ENCODE measurements at places on chromosomes 1 and 21. TPM values are rescaled to one million over a fixed set of nuclear protein-coding genes. Genes with fewer than 3 reads are reported as not detected.

DNA sequence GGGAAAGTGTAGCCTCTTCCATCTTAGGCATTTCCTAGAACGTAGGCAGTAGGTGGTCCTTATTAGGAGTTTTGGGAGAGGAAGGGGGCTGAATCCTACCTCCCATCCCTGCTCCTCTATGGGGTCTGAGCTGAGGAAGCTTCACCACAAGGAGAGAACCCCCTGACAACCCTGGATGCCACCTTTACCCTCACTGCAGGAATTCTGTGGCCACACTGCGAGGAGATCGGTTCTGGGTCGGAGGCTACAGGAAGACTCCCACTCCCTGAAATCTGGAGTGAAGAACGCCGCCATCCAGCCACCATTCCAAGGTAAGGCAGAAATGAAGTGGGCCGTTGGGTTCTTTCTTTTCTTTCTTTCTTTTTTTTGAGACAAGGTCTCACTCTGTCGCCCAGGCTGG, 1.5 kb downstream of the MX1 start:
- H3K4me3 ChIP-seq, result peak overlapping the region; percentile 93
- H3K36me3 ChIP-seq, result peaks cover 43% of the 10 kb centered on the region
- peak overlapping the region; percentile 74 for H3K27ac ChIP-seq

The ERI3 gene
- total RNA-seq, result 36.7 TPM

DNA sequence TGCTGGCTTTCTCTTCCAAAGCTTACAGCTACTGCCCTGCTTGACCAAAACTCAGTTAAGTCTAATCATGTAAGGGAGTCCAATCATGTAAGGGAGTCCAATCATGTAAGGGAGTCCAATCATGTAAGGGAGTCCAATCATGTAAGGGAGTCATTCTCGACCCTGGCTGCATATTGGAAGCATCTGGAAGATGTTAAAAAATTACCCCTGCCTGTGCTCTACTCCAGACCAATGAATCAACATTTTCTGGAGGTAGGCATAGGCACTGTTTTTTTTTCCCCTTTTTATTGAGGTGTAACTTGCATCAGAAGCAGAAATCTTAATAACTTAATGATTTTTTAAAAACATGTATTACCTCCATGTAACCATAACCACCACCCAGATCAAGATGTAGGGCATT, 9.4 kb downstream of the PIGP start:
- peaks cover 2% of the 10 kb centered on the region for H3K4me1 ChIP-seq
- no peaks in the 10 kb centered on the region for H3K27me3 ChIP-seq
- H3K4me3 ChIP-seq, result no peak overlapping the region

The CERS2 gene
- 151 TPM for total RNA-seq

- no peak overlapping the region for H3K4me3 ChIP-seq
- H3K27ac ChIP-seq, result no peak overlapping the region
- H3K27me3 ChIP-seq, result no peaks in the 10 kb centered on the region
- no peaks in the 10 kb centered on the region for H3K36me3 ChIP-seq
- no peak for DNase-seq
- H3K4me1 ChIP-seq, result peaks cover 3% of the 10 kb centered on the region
Measured at GRCh38 chr1:80534606-80535360, 1266.0 kb upstream of the ADGRL2 start.

DNA sequence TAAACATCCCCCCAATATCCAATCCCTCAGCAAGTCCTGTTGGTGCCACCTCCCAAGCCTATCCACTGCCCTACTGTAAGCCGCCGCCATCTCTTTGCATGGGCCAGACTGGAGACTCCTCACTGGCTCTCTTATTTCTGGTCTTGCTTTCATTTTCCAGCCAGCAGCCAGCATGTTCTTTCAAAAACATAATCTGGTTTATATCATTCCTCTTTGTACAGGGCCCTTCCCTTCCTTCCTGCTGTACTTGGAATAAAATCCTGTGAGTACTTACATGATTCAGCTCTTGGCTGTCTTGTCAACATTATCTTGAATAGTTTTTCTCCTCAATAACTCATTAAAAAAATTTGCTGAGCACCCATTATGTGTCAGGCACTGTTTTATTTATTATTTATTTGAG, 28.2 kb downstream of the TLR5 start:
- H3K27ac ChIP-seq, result no peak overlapping the region
- no peak overlapping the region for H3K4me3 ChIP-seq
- no peak for DNase-seq
- no peaks in the 10 kb centered on the region for H3K36me3 ChIP-seq
- no peaks in the 10 kb centered on the region for H3K27me3 ChIP-seq

DNA sequence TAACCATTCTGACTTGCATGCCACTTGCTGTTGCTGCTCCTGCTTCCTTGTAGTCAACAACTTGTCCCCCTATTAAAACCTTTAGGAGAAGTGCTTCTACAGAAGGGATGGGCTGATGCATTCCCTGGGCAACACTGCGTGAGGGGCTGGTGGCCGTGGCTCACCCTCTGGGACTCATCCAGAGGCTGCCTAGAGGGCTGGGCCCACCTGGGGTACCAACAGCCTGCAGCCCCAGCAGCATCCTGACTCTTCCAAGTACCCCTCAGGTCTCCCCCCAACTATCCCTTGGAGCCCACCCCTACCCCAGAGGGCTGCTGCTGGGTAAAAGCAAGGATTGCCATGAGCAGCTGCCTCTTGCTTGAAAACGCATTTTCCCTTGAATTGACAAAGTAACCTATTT, 34.7 kb upstream of the LHX4 start:
- no peak overlapping the region for H3K27ac ChIP-seq
- peaks cover 2% of the 10 kb centered on the region for H3K36me3 ChIP-seq
- H3K4me1 ChIP-seq, result no peaks in the 10 kb centered on the region
- H3K4me3 ChIP-seq, result no peak overlapping the region

The LCE1D gene
- total RNA-seq, result not detected

DNA sequence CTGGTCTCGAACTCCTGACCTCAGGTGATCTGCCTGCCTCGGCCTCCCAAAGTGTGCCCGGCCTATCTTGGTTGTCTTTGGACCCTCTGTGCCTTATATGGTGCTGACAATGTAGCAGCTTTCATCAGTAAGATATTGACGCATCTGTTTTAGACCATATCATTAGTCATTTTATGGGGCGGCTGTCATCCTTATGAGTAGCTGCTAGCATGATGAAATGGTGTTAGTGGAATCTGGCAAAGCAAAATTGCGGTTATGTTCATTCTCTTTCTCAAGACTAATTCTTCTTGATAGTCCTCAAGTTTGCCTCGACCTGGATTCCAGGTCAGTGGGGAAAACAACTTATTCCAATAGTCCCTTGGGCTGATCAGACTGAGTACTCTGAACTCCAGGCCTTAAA, 199.9 kb downstream of the PRDM2 start:
- no peak for DNase-seq
- H3K27me3 ChIP-seq, result peaks cover 6% of the 10 kb centered on the region
- no peak overlapping the region for H3K4me3 ChIP-seq
- no peaks in the 10 kb centered on the region for H3K36me3 ChIP-seq
- no peak overlapping the region for H3K27ac ChIP-seq
- H3K4me1 ChIP-seq, result no peaks in the 10 kb centered on the region

- no peaks in the 10 kb centered on the region for H3K27me3 ChIP-seq
- DNase-seq, result no peak
- H3K36me3 ChIP-seq, result no peaks in the 10 kb centered on the region
Measured at GRCh38 chr1:69835955-69836354, 268.2 kb downstream of the LRRC7 start.

- DNase-seq, result no peak
- no peaks in the 10 kb centered on the region for H3K4me1 ChIP-seq
- no peak overlapping the region for H3K27ac ChIP-seq
- H3K36me3 ChIP-seq, result peaks cover 18% of the 10 kb centered on the region
Measured at GRCh38 chr1:231757101-231757404, 130.5 kb downstream of the DISC1 start.

- peaks cover 6% of the 10 kb centered on the region for H3K27me3 ChIP-seq
- peaks cover 6% of the 10 kb centered on the region for H3K4me1 ChIP-seq
- H3K36me3 ChIP-seq, result no peaks in the 10 kb centered on the region
- no peak overlapping the region for H3K27ac ChIP-seq
- H3K4me3 ChIP-seq, result no peak overlapping the region
- no peak for DNase-seq
Measured at GRCh38 chr1:33234131-33234530, 22.2 kb upstream of the ZNF362 start.

GRCh38 chr1:66648901-66649595, 103.2 kb upstream of the DYNLT5 start:
- no peak overlapping the region for H3K27ac ChIP-seq
- H3K4me3 ChIP-seq, result no peak overlapping the region

DNA sequence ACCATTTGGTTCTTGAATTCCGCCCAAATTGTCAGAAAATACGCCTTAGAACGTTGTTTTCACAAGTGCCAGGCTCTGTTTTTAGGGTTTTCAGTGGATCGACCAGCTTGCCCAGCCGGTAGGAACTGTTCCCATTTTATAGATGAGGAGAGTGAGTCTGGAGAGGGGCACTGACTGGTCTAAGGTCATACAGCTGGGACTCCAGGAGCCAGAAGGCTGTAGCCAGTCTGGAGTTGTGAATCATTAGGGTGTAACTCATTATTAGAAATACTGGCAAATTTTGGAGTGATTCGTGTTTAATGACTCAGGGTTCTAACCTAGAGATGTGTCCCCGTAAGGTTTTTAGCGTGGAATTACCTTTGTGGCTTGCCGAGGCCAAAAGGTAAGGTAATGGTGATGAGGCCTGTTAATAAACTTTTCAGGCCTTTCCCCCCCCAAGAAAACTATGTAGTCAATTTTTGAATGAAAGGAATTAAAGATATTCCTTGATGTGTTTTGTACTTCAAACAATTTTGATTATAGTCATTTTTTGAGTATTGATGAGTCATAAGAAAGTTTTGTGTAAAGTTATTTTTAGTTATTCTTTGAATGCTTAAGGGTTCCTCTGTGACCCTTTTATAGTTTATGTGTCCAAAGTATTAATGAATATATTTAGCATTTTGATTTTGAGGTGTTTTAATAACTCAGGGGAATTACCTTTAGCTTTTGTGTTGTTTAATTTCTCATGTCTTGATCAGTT, 2.1 kb downstream of the DYRK1A start:
- DNase-seq, result no peak
- H3K4me1 ChIP-seq, result peaks cover 59% of the 10 kb centered on the region
- H3K36me3 ChIP-seq, result peaks cover 12% of the 10 kb centered on the region
- H3K4me3 ChIP-seq, result peak overlapping the region; percentile 99

The HSPB7 gene
- total RNA-seq, result not detected

The LRRC71 gene
- total RNA-seq, result not detected

- DNase-seq, result no peak
- H3K27me3 ChIP-seq, result no peaks in the 10 kb centered on the region
- H3K36me3 ChIP-seq, result no peaks in the 10 kb centered on the region
- H3K27ac ChIP-seq, result no peak overlapping the region
Measured at GRCh38 chr1:93839307-93839706, 39.7 kb downstream of the DNTTIP2 start.

GRCh38 chr1:210374600-210374953, 45.9 kb downstream of the HHAT start:
- no peaks in the 10 kb centered on the region for H3K36me3 ChIP-seq
- H3K4me1 ChIP-seq, result peaks cover 27% of the 10 kb centered on the region
- H3K27ac ChIP-seq, result peak overlapping the region; percentile 82
- no peak for DNase-seq

The CD247 gene
- total RNA-seq, result 149 TPM

DNA sequence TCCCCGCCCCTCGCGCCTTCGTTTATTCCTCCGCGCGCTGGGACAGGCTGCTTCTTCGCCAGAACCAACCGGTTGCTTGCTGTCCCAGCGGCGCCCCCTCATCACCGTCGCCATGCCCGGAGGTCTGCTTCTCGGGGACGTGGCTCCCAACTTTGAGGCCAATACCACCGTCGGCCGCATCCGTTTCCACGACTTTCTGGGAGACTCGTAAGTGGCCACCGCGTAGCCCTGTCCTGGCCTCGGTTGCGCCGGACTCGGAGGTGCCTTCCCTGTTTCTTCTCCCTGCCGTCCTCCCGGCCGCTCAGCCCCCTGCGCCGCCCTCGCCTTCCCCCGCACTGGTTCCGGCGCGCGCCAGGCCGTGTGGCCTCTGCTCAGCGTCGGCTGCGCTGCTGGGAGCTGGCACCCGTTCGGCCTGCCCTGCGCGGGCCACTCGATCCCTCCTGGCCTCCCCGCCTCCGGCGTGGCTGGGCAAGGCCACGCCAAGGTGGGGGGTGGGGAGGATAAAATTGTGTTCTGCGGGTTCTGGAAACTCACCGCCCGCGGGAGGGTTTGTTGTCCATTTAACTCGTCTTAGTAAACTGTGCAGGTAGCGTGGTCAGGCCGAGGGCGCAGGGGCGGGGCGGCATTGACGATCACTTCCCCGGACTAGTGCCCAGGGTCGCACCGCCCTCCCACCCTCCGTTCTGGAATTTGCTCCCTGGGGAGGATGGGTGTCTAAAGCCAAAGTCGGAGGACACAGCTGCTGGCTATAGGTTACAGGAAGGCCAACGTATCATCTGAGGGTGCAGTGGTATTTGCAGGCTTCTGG, at the start of gene PRDX6:
PRDX6 (plus strand) TSS at position 50 of the 808 bp plus-strand sequence; CDS start at position 113, 63 bp downstream.
- H3K36me3 ChIP-seq, result peaks cover 28% of the 10 kb centered on the region
- H3K4me1 ChIP-seq, result peaks cover 65% of the 10 kb centered on the region
- H3K4me3 ChIP-seq, result peak within 1 kb of the TSS; percentile 89

The HSF2BP gene
- total RNA-seq, result 1.6 TPM

The KCNC4 gene
- total RNA-seq, result 14.3 TPM

- H3K27ac ChIP-seq, result no peak overlapping the region
- no peaks in the 10 kb centered on the region for H3K36me3 ChIP-seq
- peaks cover 24% of the 10 kb centered on the region for H3K27me3 ChIP-seq
- no peak for DNase-seq
Measured at GRCh38 chr1:13838236-13838635, 138.2 kb downstream of the PRDM2 start.

DNA sequence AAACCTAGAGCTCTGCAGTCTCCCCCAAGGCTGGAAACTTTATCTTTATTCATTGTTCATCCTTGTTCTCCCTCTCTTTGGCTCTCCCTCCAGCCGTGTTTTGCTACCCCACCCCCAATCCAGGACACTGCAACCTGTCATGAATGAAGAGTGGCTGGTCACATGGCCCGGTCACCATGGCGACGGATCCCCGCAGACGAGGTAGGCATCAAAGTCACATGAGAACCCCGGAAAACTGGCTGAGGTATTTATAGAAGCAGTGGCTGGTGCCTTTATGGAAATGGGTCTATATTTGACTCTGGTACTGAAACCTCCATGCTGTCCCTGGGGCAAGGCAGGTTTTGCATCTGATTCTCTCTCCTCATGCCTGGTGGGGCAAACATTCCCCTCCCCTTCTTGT, 13.4 kb upstream of the SLC6A17 start:
- DNase-seq, result peak; percentile 68
- no peaks in the 10 kb centered on the region for H3K36me3 ChIP-seq
- H3K4me3 ChIP-seq, result no peak overlapping the region

DNA sequence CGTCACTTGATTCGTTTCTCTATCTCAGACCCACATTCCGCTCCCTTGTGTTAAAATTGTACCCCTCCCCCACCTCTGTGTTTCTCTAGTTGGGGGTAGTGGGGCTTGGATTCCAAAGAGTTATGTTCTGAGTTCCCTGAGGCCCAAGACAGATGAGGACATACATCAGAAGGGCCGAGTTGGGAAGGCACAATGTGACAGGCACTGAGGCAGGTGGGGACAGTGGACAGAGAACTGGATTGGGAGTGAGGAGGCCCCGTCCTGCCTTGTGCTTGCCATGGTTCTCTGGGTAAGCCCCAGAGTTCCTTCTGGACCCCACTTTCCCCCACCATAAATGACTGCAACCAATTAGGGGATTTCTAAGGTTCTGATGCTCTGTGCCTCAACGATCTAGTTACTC, 80.5 kb upstream of the ETV3 start:
- H3K27me3 ChIP-seq, result peaks cover 29% of the 10 kb centered on the region
- H3K4me1 ChIP-seq, result no peaks in the 10 kb centered on the region
- H3K4me3 ChIP-seq, result no peak overlapping the region

GRCh38 chr1:177729646-177730045, 240.2 kb downstream of the SEC16B start:
- H3K27me3 ChIP-seq, result no peaks in the 10 kb centered on the region
- DNase-seq, result no peak
- H3K36me3 ChIP-seq, result no peaks in the 10 kb centered on the region
- H3K4me1 ChIP-seq, result no peaks in the 10 kb centered on the region
- no peak overlapping the region for H3K27ac ChIP-seq
